ENCODE measurements at places on chromosomes 7 and 10.

GRCh38 chr7:55110993-55111361, 92.2 kb downstream of the EGFR start:
- no peak for DNase-seq

DNA sequence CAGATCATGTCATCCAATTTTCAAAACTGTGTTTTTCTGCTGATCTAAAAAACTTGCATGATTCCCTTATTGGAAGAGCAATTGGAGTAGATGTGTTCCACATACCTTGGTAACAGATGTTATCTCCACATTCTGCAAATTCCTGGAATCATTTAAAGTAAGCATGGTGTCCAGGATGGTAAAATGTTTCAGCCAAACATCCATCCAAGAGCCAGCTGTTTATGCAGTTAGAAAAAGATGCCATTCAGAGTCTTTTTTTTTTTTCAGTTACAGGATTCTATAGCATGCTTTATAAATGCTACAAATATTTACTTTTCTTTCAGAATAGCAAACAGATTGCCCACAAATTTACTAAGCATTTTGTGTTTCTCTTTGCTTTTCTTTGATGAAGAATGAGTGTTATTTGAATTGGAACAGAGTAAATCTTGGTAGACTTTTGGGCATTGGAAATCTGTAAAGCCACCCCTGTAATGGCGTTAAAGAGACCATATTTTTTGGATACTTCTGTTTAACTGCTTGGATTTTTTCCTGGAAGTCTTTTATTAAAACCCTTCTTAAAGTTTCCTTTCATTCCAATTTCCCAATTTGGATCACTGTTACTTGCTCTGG, 149.8 kb downstream of the GNAT3 start:
- peak; percentile 21 for DNase-seq

DNA sequence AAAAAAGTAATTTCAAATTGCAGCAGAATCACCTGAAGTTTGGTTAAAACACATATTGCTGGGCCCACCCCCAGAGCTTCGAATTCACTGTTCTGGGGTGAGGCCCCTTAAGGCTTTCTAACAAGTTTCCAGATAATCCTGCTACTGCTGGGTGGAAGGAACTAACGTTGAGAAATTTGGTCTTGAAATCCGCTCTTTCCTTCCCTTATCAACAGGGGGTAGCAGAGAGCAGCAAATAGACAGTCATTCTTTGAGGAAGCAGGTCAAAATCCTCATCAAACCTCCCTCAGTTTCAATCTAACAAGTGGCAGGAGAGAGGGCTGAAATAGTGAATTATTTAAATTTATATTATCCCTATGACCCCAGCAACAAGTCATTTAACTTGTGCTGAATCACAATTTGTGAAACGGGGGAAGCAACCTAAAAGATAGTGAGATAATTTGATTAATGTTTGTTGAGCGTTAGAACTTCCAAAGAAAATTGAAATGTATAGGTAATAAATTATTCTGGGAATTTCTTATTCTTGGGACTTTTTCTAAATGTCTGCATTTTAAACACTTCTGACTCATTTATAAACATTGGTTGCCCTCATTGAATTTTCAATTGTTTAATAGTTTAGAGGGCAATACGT, 21.7 kb upstream of the MALSU1 start:
- DNase-seq: peak; percentile 50

GRCh38 chr10:132545659-132546367, 8.2 kb downstream of the INPP5A start:
- no peak for DNase-seq

GRCh38 chr7:107725138-107725740, 18.7 kb upstream of the CBLL1 start:
- DNase-seq: peak; percentile 30

DNA sequence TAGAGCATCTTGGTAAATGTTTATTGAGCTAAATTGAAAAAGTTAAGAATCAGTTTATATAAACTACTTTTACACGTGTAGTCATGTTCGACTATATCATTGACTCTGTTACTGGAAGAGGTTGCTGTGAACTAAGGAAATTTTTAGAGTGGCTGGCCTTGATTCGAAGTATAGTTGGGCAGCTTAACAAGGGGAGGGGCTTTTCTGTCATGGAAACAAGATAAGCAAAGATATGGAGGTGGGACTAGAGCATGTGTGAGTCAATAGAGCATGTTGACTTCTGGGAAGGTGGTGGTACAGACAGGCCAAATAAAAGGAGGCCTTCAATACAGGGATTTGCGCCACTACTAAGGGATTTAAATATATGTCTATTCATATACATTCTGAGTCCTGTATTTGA, 7.6 kb downstream of the ATP5F1C start:
- no peak for DNase-seq

DNA sequence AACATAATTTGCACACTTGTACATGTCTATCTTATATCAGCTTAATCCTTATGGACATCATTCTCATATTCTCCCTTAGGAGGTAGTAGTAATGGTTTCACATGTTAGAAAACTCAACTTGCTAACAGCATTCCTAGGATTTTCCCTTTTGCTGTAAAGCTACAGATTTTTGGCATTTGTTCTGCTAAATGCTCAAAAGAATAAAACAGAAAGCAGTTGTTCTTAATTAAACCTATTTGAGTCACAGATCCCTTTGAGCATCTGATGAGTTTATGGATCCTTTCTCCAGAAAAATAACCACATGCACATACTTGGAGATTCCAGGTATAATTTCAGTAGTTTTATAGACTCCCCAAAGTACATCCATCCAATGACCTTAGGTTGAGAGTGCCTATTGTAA, 122.9 kb upstream of the BET1 start:
- peak; percentile 63 for DNase-seq

DNA sequence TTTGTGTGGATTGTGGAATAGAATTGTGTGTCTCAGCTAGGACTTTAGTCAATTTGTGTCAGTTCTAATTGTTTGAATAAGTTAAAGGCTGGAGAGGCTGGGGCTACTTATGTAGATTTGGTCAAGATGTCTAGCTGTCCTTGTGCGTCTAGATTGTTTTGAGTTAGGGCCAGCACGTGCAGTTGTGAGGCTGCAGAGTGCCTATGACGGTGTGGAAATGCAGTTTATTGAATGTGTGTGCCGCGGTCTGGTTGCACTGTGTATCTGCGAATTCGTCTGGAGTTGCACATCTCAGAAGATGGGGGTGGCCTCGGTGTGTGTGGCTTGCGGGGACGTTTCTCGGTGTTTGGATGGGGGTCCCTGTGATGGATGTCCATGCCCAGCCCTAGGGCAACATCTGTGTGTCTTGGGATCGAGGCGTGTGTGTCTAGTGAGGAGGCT, 10.2 kb downstream of the EMX2 start:
- no peak for DNase-seq

DNA sequence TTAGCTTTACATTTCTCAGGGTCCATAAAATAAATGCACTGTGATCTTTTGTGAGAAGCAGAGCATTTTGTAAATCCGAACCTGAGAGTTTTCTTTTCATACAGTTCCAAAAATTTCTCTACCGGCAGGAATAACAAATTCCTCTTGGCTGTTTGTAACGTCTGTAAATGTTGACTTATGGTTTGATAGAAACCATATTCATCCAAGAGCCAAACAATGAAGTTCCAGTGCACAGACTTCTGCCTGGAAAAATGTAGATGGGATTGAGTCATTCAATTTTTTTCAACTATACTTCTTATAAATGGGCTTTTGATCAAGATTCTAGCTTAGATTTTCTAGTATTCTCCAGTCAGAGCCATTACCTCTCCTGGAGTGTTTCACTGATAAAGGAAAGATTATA, 530.6 kb downstream of the TFEC start:
- no peak for DNase-seq

DNA sequence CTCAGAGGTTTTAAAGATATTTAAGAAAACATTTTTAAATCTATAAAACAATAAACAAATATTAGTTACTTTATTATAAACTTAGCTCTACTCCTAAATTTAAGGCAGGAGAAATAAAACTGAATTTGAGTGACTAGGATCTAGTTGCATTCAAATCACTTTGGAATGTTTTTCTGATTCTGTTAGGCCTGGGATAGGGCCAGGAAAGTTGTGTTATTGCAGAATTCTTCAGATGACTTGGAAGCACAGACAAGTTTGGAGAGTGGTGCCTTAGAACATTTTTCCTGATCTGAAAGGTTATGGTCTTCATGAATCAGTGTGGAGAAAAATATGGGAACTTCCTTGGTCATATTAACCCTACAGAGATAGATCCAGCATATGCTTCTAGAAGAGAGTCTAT, 15.6 kb upstream of the SLC25A13 start:
- DNase-seq: no peak

GRCh38 chr10:90712529-90712928, 145.3 kb downstream of the HTR7 start:
- DNase-seq: no peak

GRCh38 chr7:4871056-4871680, 9.3 kb upstream of the PAPOLB start:
- DNase-seq: no peak

- DNase-seq: no peak
These were observed 383.4 kb upstream of the ADARB2 start for GRCh38 chr10:2120746-2121145.

- no peak for DNase-seq
These were observed 16.8 kb upstream of the CHCHD1 start for GRCh38 chr10:73765066-73765465.

GRCh38 chr7:82266081-82266480, 177.5 kb downstream of the CACNA2D1 start:
- no peak for DNase-seq

DNA sequence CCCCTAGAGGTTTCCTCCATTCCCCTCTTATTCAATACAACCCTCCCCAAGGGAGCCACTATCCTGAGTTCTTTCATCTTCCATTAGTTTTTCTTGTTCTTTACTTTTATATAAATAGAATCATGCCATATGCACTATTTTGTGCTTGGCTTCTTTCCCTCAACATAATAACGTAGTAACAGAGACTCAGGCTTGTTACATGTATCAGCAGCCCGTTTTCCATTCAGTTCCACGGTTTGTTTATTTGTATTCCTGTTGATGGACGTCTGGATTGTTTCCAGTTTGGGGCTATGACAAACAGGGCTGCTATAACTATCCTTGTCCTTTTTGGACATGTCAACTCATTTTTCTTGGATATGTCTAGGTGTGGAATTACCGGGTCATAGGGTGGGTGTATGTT, 264.4 kb upstream of the MKI67 start:
- DNase-seq: no peak

- DNase-seq: no peak
These were observed 38.2 kb downstream of the ZNF467 start for GRCh38 chr7:149735181-149735602.

GRCh38 chr10:26685441-26685840, 12.1 kb upstream of the PDSS1 start:
- DNase-seq: no peak

GRCh38 chr7:34425631-34426384, 232.2 kb upstream of the NPSR1 start:
- no peak for DNase-seq

GRCh38 chr7:4266270-4267040, 415.6 kb upstream of the FOXK1 start:
- no peak for DNase-seq

GRCh38 chr10:110845756-110846620, 25.7 kb upstream of the PDCD4 start:
- DNase-seq: no peak

DNA sequence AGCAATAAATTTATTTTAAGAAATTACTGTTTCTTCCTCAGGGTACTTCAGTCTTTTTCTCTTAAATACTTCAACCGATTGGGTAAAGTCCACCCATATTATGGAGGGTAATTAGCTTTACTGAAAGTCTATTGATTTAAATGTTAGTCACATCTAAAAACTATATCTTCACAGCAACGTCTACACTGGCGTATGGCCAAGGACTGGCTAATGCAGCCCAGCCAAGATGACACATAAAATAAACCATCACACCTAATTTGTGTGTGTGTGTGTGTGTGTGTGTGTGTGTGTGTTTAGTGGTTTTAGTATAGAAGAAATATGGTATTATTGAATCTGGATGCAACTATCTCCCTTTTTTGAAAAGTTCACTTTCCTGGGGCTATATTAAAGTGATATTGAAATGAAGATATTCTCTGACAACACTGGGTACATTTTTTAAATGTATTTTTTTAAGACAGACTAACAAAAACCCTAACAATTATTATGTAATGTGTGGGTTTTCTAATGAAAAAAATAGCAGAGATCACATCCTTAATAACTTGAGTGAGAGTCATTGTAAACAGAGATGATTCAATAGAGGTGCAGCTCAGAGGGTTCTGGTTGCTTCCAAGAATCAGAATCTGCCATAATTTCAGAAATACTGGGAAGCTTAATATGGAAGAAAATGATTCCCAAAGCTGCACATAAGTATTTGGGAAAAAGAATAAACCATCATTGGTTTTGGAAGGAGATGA, 584.2 kb upstream of the MBL2 start:
- no peak for DNase-seq

GRCh38 chr10:60101821-60102220, 195.5 kb upstream of the CCDC6 start:
- no peak for DNase-seq

- DNase-seq: no peak
These were observed 106.3 kb upstream of the SVIL start for GRCh38 chr10:29740981-29741545.

GRCh38 chr10:13724484-13724883, 137.7 kb downstream of the PRPF18 start:
- DNase-seq: peak; percentile 93

GRCh38 chr7:131890176-131890575, 333.7 kb upstream of the PODXL start:
- no peak for DNase-seq

GRCh38 chr10:18279173-18279572, 138.9 kb downstream of the CACNB2 start:
- no peak for DNase-seq

DNA sequence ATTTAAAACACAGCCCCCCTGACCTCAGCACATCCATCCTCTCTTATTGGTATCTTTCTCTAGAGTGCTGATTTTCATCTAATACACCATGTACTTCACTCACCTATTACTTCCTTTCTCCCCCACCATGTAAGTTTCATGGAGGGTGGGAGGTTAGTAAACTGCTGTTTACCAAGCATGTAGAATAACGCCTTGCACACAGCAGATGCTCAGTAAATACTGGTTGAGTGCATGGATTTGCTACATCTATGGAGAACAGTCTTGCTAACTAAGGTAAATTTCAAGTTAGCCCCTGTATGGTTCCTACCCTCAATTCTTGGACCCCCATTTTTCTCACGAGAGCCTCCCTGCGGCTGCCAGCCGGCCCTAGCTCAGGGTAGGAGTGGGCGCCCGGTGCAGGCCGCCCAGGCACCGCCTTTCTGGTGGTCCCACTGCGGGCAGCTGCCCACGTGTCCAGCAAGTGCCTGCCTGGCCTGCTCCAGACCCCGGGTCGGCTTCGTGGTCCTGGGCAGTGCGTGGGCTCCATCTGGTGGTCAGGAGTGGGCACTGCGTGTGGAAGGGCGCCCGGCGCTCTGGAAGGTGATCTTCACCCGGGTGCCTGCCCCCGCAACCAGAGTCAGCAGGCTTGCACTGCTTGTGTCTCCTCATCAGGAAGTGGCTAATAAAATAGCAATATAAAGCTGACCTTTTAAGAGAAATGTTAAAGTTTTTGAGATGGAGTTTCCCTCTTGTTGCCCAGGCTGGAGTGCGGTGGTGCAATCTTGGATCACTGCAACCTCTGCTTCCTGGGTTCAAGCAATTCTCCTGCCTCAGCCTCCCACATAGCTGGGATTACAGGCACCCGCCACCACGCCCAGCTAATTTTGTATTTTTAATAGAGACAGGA, 63.4 kb upstream of the DNAJB6 start:
- no peak for DNase-seq

Data from HFF-Myc (cell line).